ENCODE measurements at places on chromosomes 7 and 10.

DNA sequence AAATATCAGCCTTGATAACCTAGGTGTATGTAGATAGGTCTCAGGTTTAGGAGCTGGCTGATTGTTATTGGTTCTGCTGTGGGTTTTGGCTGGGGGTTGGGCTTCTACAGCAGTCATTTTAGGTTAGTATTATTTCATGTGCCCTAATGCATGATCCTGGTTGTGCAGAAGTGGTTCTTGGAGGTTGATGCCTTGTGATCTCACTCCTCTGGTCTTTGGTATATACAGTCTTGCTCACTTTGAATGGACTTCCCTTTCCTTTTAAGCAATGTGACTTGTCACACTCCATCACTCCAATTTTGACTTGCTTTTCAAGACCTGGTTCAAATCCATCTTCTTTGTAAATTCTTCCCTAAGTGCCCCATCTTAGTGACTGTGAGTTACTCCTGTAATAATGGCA is 188.9 kb downstream of the LRMDA start:
- DNase-seq: no peak

DNA sequence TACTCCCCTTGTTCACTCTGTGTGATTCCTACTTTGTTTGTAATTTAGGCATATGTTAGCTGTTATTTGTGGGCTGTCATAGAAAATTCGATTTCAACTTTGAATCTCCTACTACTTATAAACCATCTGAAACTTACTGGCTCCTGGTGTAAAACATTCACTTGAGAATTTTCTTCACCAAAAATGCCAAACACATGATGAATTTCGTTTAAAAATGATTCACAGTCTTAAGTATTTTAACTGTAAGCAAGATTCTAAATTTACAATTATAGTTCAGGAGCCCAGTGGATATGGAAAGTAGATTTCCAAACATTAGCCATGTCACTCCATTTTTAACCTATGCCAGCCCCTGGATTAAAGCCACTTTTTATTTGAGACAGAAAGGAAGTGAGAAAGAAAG is 3.1 kb downstream of the CPED1 start:
- DNase-seq: peak; percentile 53

- DNase-seq: peak; percentile 98
These were observed 10.9 kb upstream of the LGI1 start for GRCh38 chr10:93746844-93747284.

GRCh38 chr10:32348297-32349198 is 1.6 kb upstream of the EPC1 start:
- DNase-seq: no peak

DNA sequence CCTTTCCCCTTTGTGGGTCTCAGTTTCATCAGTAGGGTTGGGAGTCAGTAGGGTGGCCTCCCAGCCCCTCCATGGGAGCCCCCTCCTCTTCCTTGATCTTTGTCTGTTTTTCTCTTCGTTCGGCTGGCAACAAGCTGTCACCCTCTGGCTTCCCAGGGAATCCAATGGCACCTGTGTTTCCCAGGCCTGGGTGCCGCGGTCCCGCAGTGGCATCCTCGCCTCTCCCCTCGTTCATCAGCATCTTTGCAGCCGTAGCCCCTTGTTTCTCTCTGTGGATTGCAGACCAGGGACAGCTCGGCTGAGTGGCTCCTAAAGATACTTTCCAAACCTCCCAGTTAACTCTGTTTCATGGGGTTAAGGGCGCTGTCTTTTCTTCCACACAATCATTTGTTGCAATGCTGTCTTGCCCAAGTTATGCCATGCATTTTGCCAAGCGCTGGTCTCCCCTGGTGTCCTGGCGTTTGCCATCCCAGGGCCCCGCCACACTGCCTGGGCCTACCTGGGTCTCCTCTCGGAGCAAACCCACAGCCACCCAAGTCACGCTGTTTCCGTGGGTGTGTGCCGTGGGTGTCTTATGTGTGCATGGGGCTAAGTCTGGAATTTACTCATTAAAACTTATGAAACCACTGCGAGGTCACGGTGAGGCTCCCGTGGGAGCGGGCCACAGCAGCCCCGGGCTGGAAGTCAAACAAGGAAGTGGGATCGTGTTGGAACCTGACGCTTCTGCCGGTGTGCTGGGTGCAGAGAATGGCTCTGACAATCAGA is 189.4 kb upstream of the SHH start:
- no peak for DNase-seq

DNA sequence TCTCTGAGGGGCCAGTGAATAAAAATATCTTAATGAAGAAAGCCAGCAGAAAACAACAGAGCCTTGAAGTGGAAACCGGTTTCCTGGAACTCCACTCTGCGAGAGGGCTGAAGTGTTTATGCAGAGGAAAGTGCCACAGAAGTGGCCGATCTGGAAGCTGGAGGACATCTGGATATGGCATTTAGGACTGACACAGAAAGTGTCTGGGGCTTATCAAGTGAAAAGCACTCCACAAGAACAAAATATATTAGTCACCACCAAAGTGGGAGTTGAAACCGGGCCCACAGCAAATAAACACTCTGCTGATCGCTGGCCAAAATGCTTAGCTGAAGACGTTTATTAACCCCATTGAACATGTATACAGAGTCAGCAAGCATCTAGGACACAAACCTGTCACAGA is 7.8 kb downstream of the NOD1 start:
- DNase-seq: peak; percentile 87

DNA sequence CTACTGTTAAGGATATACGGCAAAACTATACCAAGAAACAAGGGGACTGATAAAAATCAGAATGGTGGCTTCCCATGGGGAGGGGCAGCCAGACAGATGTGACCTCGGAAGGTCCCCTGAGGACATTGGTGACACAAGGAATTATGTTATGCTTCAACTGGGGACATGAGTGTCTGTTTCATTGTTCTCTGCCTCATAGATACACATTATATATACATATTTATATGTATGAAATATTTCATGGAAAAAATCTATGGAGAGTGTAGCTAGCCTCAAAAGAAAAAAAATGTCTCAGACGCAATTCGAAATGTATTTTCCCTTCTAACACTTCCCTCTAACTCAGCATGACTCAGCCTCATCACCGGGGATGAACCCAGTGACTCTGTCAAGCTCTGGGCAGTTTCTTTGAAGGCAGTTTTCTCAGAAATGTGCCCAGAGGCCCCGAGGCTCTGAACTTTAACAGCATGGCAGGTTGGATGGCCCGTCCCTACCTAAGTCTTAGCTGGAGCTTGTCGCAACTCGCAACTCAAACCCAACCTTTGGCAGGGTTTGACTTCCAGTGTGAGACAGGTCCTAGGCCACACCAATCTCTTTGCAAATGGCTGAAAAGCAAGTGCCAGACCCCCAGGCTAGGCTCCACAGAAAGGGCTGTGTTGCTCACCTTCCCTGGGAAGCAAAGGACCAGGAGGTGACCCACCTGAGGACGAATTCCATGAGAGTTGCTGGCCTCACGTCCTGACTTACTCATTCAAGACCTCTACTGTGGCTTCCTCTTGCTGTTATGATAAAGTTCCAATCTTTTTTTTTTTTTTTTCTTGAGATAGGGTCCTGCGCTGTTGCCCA is 86.9 kb downstream of the CARD11 start:
- peak; percentile 80 for DNase-seq

- DNase-seq: no peak
These were observed 14.0 kb downstream of the LRRC17 start for GRCh38 chr7:102926783-102927140.

DNA sequence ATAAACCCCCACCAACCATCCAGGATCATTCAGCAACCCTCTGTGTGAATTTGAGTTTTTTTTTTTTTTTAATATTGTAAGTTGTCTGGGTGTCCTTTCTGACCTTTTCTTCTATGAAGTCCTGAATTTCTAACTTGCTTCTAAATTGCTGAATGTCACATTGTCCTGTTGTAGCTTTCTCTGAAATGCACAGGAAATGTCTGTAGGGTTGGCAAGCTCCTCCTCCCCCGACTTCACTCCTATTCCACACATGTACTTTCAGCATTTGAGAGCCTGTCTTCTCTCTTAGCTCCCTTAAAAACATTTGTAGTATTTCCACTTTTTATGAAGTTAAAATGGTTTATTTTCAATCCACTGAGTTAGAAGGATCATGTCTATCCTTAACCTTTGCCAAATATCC is 3.3 kb upstream of the CNNM2 start:
- DNase-seq: no peak

DNA sequence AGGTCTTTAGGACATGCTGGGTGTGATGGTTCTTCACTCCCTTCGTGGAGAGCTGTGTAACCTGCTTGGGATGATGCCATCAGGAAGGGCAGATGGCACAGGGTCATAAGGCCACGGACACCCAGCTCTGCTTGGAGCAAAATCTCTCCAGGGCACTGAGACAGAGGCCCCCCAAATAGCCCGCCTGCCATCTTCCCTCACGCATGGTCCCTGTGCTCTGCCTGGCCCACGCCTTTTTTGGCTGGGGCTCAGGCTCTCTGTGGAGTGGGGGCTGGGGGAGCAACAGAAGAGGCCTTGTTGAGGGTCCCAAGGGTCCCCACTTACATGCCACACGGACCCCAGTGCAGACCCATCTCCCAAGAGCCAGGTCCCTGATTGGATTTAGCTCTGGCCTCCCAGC is 93.3 kb upstream of the RET start:
- DNase-seq: no peak

DNA sequence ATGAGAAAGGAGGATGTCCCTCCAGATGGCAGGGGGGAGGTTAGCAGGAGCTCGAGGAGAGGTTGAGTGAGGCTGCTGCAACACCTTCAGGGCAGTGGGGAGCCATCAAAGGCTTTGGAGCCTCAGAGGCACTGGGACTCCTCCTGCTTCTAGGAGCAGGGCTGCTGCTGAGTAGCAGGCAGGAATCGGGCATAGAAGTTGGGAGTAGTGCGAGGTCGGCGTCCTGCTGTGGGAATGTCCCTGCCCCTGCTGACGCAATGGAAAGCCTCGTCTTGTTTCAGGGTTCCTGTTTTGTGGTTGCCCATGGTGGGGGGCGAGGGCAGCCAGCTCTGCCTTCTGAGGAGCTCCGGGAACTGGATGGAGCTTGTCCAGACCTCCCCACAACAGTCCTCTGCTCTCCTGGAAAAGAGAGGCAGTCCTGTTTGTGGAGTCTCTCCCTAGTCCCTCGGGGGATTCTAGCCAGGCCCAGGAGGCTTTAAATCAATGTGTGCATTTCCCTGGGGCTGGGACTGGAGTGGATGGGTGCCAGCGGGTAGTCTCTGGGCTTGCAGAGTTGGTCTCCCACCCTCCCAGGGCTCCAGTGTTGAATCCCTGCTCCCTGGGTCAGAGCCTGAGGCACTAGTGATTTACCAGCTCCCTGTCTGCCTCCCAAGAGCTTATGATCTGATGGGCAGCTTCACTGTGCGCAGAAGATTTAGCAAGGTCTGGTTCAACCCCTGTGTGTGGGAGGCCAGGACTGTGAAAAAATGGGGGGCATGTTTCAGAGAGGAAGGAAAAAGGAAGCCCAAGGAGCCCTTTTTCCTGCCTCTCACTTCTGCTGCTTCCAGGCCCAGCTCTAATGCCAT is 98.7 kb upstream of the PPIF start:
- DNase-seq: peak; percentile 77

DNA sequence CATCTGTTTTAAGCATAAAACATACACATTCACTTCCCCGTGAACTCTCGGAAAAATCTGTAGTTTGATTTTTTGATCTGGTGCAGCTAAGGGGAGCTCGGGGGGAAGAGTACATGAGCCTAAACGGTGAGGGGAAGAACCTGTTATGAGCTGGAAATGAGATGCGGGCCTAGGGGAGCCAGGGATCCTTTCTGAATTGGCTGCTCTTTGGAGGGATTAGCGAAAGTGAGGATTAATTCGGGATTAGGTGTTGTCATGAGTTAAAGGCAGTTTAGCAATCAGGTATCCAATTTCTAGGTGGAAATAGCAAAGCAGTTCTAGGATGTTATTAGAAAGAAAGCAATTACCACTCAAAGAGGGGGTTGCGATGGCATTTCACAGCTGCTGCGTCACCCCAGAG is 51.1 kb upstream of the ADARB2 start:
- DNase-seq: no peak

DNA sequence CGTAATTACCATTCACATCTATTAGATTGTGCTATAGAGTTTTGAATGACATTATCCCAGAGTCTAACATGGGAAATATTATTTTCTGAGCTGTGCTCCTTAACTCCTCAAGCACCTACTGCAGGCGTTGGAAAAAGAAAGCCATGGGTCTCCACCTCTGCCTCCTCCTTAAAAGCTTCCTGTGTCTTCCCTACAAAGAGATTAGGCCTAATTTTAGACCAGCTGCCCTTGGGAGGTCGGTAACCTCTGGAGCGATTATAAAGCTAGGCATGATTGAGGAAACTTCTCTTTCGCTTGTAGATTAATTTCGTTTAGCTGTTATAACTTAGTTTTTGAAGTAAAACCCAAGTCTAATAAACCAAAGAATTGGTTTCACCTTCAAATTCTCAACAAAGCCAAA is 75.2 kb downstream of the PLXDC2 start:
- no peak for DNase-seq

GRCh38 chr10:14879124-14879927 is 660 bp downstream of the SUV39H2 start:
- no peak for DNase-seq

DNA sequence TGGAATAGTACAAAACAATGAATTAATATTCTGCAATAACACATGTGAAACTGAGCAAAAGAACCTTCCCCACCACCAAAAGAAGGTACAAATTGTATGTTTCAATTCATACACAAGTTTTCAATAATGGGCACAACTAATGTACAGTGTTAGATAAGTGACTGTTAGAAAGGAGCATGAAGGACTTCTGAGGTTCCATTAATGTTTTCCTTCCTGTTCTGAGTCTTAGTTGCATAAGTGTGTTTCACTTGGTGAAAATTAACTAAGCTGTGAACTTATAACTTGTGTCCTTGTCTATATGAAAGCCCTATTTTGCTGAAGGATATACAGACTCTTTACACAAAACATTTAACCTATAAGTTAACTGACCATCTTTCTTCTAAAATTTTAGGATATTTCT is 8.2 kb downstream of the GSAP start:
- no peak for DNase-seq

DNA sequence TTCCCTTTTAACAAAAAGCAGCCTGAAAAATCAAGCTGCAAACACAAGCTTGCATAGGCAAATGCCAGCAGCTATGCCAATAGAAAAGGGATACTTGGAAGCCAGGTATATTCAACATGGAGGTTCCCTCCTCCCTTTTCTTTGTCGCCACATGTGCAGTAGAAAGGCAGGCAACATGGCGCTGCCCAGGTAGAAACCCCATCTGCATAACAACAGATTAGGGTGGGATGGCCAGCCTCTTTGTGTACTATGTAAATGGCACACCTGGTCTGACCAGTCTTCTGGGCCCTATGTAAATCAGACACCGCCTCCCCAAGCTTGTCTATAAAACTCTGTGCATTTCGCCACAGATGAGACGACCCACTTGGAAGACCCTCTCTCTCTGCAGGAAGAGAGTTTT is 58.1 kb downstream of the CCDC3 start:
- no peak for DNase-seq

- DNase-seq: peak; percentile 13
These were observed 2.2 kb upstream of the FZD8 start for GRCh38 chr10:35644050-35644950.

GRCh38 chr7:104955276-104955675 is 58.7 kb upstream of the KMT2E start:
- DNase-seq: no peak

- no peak for DNase-seq
These were observed 467.5 kb upstream of the LRRN3 start for GRCh38 chr7:110623436-110623835.

Measured in amniotic epithelial cell (primary cell).